Activated CD4-positive, CD25-positive, alpha-beta regulatory T cell (primary cell): ENCODE measurements at places on chromosomes 1 and 21.

GRCh38 chr1:17935230-17935629 is 172.4 kb upstream of the IGSF21 start:
- no peak for DNase-seq

DNA sequence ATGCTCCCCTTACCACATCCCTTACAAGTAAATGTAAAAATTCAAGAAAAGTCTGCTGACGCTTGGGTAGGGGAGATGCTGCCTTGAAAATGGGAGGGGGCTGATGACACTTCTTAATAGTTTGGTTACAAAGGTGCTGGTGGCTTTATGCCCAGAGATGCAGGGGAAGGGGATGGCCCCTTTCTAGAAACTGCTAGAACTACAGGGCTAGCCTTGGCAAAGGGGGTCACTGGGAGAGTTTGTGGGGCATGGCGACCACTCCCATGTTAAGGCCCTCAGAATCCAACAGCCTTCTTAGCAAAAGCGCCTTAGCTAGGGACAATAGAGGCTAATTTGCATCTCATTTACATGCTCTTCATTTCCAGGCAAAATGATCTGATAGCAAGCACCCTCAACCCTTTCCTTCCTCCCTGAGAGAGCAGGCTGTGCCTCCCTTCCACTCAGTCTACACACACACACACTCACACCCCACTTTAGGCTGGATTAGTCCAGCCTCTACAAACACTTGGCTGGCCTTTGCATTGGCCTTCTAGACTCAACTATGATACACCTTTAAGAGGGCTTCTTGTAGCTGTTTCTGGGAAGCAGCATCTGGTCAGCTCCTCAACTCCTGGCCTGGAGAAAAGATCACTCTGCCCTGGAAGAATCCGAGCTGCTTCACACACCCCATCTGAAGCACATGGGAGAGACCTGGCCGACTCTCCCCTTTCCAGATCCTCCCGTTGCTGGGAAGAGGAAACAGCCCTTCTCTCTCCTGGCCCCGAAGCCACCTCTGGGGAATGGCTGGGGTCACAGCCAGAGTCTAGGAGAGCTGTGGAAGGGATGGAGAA is 1.7 kb downstream of the SEMA6C start:
- DNase-seq = no peak

GRCh38 chr1:116628448-116628847 is 39.1 kb downstream of the IGSF3 start:
- DNase-seq = no peak

DNA sequence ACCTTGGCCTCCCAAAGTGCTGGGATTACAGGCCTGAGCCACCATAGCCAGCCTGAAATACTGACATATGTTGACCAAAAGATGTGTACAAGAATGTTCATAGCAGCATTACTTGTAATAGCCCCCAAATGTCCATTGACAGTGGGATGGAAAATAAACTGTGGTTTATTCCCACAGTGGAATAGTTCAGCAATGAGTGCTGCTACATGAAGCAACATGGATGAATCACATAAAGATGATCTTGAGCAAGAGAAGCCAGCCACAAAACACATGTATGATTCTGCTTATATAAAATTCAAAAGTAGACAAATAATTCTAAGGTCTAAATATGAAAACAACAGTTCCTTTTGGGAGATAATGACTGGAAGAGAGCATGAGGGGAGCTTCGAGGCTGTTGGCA is 9.1 kb upstream of the CREG1 start:
- DNase-seq = no peak

DNA sequence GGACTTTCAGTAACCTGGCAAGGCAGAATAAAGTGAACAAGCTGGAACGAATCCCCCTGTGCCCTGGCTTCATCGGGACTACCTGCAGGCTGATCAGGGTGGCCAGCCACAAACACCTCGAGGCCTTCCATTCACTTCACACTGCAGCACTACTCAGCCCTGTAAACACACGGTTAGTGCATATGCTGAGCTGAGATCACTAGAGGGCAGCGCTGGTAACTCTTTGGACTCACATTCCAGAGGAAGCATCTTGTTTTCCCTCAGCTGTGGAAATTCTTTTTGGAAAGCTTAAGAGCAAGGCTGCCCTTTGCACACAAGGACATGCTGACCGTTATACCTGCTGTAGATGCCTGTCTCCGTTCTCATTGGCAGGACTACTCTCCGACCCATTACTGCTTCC is 32.1 kb downstream of the PCSK9 start:
- DNase-seq = no peak

GRCh38 chr1:214372092-214372491 is 91.1 kb downstream of the SMYD2 start:
- no peak for DNase-seq

DNA sequence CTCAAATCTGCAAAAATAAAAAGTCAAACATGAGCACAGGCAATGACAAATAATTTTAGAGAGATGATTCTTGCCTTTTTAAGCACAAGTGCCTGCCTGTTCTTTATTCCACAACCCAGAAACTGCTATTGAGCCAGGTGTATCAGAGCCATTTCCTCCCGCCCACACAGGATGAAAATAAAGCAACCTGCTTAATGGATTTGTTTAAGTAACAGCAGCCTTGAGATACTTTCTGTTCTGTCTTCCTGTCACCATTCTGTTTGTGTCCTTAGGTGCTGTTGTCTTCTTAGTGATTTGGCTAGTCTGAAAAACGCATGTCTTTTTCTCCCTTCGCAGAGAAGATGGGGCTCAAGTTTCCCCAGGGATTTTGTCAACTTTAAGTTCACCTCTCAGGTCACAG is 11.4 kb downstream of the RPE65 start:
- DNase-seq = no peak

GRCh38 chr1:22203335-22203734 is 60.4 kb upstream of the WNT4 start:
- DNase-seq = no peak

GRCh38 chr1:33626801-33627200 is 154.4 kb downstream of the ZSCAN20 start:
- no peak for DNase-seq

DNA sequence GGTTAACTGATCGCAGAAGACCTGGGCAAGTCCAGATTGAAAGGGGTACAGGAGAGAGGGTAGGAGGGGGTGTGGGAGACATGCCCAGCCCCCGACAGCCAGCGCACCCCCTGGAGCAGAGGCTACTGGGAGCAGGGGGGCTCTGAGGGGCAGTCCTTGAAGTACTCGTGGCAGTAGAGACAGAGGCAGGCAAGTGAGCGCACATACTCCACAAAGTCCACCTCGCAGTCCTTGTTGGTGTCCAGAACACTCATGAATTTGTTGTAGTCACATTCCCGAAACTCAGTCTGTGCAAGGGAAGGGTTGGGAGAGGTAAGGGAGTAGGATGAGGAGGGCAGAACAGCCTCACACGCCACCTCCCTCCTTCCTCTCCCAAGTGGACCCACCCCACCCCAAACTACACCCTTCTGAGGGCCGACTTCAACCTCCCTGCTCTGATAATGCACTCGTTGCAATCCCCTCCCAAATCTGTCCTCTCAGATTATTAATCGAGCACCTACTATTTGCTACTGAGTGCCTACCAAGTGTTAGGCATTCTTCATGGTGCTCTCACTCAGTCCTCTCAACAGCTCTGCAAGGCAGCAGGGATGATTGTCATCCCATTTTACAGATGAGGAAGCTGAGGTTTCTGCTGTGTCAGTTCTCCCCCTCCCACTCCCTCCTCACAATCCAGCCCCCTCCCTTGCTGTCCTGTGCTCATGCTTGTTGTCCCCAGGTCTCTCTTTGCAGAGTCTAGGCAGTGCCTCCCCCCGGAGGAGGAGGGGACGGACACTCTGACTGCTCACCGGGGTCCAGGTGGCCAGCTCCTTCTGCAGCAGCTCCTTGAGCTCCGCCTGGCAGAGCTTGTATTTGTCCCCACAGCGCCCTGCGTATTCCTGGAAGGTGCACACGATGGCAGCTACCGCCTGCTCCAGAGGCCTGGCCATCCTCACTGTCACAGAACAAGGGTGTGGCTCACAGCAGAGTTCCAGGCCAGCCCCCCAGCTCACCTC is 1.2 kb downstream of the S100A3 start:
- no peak for DNase-seq

DNA sequence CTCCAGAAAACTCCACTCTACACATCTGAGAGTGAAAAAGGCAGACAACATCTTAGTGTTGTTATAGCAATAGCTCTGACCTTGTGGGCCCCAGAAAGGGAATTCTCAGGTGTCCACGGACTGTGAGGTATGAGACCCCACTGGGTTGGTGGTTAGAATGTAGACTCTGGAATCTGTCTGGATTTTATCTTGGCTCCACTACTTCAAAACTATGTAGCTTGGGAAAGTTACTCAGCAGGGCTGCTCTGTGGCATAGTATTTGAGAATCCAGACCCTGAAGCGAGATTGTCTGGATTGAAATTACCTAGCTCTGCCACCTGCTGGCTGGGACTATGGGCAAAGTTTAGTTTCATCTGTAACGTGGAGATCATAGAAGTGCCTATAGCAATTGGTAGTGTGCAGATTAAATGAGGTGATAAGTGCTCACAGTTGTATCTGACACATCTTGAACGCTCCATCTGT is 25.8 kb downstream of the PRDM2 start:
- peak; percentile 36 for DNase-seq

DNA sequence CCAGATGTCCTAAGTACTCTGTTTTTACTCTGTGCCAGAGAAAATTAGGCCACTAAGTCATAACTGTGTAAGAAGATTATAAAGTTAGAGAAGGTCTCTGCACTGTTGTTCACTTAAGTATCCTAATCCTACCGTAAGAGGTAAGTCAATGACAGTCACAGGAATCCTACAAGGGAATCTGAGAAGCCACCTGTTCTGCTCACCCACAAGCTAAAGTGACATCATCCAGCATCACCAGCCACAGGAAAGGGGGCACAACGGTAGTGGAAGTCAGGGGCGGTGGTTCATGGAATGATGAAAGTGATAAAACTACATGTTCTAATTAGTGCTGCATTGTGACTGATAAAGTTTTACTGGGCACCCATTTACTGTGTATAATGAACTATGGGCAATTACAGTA is 92.7 kb downstream of the PLD5 start:
- DNase-seq = no peak

- no peak for DNase-seq
These were observed 25.2 kb downstream of the CHD1L start for GRCh38 chr1:147267711-147268110.

DNA sequence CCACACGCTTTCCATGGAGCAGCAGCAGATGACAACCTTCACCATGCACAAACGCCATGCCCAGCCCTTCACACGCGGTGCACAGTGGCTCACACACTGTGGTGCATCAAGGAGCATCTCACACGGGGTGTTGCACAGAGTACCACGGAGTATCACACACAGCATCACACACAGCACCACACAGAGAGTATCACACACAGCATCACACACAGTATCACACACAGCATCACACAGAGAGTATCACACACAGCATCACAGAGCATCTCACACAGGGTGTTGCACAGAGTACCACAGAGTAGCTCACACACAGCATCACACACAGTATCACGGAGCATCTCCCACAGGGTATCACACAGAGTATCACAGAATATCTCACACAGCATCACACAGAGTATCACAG is 122.2 kb upstream of the RAB4A start:
- DNase-seq = no peak

DNA sequence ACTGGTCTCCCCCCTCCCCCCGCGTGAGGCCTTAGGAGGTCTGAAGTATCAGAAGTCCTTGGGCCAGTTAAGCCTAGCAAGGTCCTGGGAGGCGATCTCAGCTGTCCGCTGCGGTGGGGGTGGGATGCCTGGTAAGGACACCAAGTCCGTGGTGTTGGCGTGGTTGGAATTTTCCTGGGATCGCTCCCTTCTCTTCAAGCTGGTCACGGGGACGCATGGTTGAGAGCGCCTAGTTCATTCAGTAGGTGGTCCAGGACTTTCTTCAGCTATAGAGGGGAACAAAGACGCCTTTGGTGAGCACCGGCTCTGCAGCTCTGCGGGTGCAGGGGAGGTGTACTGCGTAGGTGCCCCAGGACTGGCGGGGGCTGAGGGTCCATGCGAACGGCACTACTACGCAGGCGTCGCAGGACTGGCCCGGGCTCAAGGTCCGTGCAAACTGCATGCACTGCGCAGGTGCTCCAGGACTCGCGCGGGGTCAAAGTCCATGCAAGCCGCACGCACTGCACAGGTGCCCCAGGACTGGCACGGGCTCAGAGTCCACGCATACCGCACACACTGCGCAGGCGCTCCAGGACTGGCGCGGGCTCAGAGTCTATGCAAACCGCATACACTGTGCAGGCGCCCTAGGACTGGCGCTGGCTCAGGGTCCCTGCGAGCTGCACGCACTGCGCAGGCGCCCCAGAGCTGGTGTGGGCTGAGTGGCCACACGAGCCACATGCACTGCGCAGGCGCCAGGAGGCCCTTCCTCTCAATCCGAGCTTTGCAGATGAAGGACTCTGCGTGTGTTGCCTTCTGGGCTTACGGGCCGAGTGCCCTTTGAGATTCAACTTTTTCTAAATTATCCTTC is 36.6 kb upstream of the HMGN1 start:
- DNase-seq = peak; percentile 15

- DNase-seq = no peak
These were observed 4.9 kb downstream of the MCL1 start for GRCh38 chr1:150574260-150575071.

- no peak for DNase-seq
These were observed 75.4 kb downstream of the NRIP1 start for GRCh38 chr21:14989359-14989758.

DNA sequence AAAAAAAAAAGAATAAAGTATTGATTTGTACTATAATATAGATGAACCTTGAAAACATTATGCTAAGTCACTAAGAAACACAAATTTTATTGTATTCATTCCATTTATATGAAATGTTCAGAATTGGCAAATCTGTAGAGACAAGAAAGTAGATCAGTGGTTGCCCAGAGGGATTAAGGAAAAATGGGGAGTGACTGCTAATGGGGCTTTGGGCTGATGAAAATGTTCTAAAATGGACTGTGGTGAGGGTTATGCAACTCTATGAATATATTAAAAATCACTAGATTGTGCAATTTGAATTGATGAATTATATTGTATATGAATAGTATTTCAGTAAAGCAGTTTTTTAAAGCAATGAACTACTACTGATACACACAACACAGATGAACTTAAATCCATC is 10.0 kb downstream of the GDAP2 start:
- DNase-seq = no peak

GRCh38 chr1:26922431-26922729 is 837 bp downstream of the NUDC start:
- DNase-seq = no peak

- DNase-seq = no peak
These were observed 233.6 kb upstream of the FMN2 start for GRCh38 chr1:239858057-239858456.

GRCh38 chr1:32538887-32539583 is at the start of gene ZBTB8A:
TSS of gene ZBTB8A (plus strand) at chr1:32539427. CDS start at chr1:32592932, 53,505 bp downstream.
- DNase-seq = no peak

- no peak for DNase-seq
These were observed 393.1 kb downstream of the PTPRU start for GRCh38 chr1:29629401-29629800.

GRCh38 chr1:1956101-1956500 is 37.0 kb upstream of the TMEM52 start:
- DNase-seq = no peak
